ENCODE measurements at places on chromosomes 6 and 20. TPM values are rescaled to one million over a fixed set of nuclear protein-coding genes. Genes with fewer than 3 reads are reported as not detected.

DNA sequence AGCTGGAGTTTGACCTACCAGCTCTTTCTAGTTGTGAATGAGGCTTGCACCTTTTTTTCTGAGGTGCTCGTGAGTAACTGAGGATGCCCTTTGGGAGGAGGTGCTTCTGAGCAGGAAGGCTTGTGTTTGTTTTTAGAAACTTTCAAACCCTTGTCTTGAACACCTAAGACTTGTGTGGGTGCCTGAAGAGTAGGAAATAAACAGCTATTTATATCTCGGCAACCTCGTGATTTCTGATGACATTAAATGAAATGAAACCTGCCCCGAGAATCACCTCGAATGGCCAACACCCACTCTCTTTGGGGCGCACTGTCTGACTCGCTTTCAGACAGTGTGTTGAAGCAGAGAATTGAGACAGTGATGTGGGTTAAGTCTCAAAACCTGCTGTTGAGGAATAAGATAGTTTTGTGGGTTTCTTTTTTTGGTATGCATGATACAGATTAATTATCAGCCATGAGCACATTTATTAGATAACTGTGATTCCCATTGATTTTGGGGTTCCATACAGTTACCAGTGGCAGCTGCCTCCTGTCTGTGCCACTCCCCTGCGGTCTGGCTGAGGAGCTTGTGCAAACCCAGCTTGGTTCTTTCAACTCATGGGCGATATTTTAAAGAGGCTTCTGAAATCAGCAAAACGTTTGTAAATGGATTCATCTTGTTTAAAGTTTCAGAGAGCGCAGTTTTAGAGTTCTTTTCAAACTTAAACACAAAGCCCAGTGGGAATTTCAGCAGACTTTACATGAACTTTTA lies 8.4 kb downstream of the IRF4 start:
- H3K27ac ChIP-seq, result no peak overlapping the region
- no peak overlapping the region for H3K4me3 ChIP-seq
- no peaks in the 10 kb centered on the region for H3K4me1 ChIP-seq
- DNase-seq, result no peak
- H3K36me3 ChIP-seq, result no peaks in the 10 kb centered on the region
- H3K27me3 ChIP-seq, result peaks cover 3% of the 10 kb centered on the region

Gene ECT2L
- total RNA-seq, result not detected

DNA sequence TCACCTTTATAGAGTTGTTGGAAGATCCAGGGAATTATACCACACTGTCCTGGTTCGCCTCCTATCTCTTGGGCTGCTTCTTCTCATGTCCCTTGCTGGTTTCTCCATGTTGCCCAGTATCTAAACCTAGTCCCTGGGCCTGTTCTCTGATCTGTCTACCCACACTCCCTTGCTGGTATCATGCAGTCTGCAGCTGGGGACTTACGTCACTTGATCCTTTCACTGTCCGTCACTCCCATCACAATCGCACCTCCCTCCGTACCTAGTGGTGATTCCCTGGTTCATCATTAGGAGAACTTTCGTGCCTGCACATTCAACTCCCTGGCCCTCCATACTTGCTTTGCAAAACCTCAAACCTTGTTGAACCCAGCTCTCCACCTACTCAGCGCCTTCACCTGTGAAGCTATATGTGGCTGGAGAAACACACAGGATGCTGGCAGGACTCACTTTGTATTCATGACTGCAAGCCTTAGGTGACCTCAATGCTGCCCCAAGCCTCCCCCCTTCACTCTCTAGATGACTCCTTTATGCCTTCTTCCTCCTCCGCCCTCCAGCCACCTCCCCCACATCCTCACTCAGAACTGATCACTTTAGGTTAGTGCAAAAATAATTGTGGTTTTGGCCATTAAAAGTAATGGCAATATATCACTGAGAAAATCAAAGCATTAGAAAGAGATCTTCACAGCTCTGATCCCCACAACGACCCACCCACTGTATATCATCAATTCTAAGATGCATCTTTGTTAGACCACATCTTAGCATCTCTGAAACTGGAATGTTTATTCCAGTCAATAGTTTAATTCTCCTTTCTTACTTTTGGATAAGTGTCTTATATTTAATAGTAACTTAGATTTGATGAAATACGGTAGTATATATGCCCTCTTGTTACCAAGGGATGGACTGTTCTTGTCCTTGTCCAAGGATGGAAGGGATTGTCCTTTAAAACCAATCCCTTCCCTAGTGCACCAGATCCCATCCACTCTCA lies 26.4 kb downstream of the GDAP1L1 start:
- no peaks in the 10 kb centered on the region for H3K4me1 ChIP-seq
- H3K27me3 ChIP-seq, result no peaks in the 10 kb centered on the region
- DNase-seq, result no peak
- no peak overlapping the region for H3K27ac ChIP-seq

DNA sequence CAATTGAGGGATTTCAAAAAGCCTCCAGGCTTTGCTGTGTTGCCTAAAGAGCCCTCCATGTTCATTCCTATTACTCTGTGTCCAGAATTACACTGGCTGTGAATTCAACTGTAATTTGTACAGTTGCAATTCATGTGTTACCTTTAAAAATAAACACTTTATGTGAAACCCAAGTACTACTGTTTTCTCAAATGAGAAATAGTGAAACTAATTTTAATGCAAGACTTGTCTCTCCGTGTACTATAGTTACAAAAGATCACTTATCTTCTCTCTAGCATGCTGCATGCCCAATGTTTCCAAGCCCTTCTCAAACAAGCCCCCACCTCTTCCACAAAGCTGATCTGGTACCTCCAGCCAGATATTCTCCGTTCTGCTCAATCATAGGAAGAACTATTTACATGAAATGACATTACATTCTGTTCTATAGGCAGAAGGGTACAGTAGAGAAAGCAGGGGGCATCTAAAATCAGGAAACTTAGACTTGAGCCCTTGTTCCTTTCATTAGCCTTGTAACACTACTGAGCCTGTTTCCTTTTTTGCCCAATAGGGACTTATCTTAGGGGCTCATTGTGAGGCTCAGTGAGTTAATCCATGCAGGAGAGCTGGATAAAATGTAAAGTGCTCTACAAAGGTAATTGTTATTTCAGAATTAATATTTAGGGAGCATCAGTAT lies 12.3 kb upstream of the COL9A1 start:
- H3K27me3 ChIP-seq, result no peaks in the 10 kb centered on the region
- no peaks in the 10 kb centered on the region for H3K4me1 ChIP-seq

Gene PCK1
- total RNA-seq, result 4.7 TPM

DNA sequence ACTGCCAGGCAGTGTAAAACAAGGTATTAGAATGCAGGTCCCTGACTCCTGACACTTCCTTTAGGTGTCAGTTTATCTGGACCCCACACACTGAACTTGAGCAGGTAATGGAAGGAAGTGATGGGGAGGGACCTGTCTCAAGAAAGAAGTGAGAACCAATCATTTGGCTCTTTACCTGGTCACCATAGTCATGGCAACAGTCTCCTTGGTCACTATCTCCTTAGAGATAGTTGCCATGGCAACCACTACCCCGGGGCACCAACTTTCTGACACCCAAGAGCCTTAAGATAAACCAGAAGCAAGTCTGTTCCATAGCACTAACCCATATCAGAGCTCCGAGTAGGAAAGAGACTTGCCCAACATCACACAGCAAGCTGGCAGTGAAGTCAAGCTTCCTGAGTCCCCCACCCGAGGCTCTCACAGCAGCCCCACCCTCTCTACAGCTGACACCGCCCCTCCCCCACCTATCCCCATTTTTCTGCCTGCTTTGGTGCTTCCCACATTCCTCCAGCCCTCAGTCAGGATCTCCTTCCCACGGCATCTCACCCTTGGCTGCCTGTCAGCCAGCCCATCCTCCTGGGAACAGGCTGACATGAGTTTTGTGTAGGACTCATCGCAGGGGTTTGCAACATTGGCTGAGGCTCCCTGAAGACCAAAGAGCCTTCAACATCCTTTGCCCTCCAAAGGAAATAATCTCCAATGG lies 16.3 kb upstream of the HM13 start:
- H3K27me3 ChIP-seq, result no peaks in the 10 kb centered on the region
- H3K27ac ChIP-seq, result peak overlapping the region; percentile 9
- no peaks in the 10 kb centered on the region for H3K36me3 ChIP-seq
- no peak overlapping the region for H3K4me3 ChIP-seq

DNA sequence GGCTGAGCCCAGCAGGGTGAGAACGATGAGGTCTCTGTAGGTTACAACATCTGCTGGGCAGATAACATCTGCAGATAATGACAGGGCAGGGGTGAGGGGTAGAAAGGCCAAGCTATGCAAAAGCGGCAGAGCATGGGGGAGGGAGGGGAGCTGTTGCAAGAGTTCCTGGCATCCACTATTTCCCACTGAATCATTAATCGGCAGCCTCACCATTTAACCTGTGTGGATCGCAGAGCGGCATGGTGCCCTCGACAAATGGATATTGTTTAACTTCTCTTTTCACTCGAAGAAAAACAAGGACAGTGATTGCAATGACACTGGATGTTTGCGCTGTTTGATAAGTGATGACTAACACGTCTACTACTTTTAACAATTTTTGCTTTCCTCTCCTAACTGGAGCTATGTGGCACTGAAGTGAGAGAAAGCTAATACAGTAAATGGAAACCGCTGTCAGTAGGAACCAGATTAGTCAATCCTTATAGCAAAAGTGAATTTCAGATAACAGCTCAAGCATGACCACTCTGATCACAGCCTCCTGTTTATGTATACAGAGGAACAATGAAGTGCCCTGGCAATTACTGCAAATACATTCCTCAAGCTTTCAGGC lies 381.5 kb downstream of the TFAP2A start:
- no peak for DNase-seq
- no peak overlapping the region for H3K27ac ChIP-seq
- no peaks in the 10 kb centered on the region for H3K36me3 ChIP-seq
- H3K27me3 ChIP-seq, result no peaks in the 10 kb centered on the region

GRCh38 chr20:62708591-62709536 lies at the start of gene NTSR1:
NTSR1 (plus strand) TSS chr20:62708836; CDS start chr20:62709208, 372 bp downstream.
- no peak within 1 kb of the TSS for H3K27ac ChIP-seq
- no peaks in the 10 kb centered on the region for H3K36me3 ChIP-seq
- peaks cover 13% of the 10 kb centered on the region for H3K4me1 ChIP-seq
- peaks cover 72% of the 10 kb centered on the region for H3K27me3 ChIP-seq
- no peak within 1 kb of the TSS for H3K4me3 ChIP-seq

DNA sequence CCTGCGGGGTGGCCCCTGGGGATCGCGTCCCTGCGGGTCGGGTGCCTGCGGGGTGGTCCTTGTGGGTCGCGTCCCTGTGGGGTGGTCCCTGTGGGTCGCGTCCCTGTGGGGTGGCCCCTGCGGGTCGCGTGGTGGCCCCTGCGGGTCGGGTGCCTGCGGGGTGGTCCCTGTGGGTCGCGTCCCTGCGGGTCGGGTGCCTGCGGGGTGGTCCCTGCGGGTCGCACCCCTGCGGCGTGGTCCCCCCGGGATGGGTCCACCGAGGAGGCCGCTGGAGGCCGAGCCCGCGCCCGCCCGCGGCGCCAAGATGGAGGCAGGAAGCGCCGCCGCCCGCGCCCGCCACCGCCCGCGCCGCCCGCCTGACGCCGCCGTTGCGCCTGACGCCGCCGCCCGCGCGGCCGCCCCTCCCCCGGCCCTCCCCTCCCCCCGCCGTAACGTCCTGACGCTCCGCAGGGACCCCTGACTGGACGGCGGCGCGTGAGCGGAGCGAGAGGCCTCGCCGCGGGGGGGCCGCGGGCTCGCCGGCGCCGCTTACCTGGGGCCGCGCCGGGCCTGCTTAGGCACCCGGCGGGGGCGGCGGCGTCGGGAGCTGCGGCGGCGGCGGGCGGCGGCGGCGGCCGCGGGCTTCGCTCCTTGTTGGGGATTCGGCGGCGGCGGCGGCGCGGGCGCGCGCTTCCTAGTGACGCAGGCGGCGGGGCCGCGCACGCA lies at the start of gene GMEB2:
GMEB2 (minus strand) TSS at position 678 of the 705 bp plus-strand sequence. CDS start 7,704 bp downstream, outside the sequence.
- DNase-seq, result peak; percentile 91
- H3K4me3 ChIP-seq, result peak within 1 kb of the TSS; percentile 93
- peak within 1 kb of the TSS; percentile 93 for H3K27ac ChIP-seq
- H3K36me3 ChIP-seq, result no peaks in the 10 kb centered on the region
- peaks cover 8% of the 10 kb centered on the region for H3K4me1 ChIP-seq
- H3K27me3 ChIP-seq, result no peaks in the 10 kb centered on the region

DNA sequence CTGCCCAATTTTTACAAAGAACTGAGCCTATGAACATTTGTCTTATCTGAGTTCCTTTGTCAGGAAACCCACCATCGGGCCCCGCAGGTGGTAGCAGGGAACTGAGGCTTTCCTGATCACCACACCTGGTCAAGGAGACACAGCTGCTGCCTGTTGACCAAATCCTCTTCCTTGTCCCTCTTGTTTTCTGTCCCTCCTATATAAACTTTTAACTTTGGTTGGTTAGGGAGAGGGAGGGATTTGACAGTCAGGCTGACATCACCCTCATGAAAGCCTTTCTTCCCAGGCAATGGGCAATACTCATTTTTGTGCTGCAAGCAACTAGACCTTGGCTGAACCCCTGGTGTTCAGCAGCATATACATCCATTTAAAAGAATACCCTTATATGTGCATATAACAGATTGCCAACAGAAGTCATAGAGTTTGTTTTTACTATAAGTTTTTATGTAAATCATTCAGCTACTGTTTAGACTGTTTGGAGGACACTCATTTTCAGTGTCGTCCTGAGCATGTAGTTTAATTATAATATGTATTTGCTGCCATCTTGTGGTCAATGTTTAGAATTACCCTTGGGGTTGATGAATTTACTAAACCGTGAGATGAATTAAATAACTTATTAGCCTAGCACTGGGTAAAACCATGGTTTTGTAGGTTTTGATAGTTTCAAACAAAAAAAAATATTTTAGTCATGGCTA lies 17.0 kb downstream of the CRISP1 start:
- no peak overlapping the region for H3K4me3 ChIP-seq
- no peak for DNase-seq
- H3K36me3 ChIP-seq, result no peaks in the 10 kb centered on the region

DNA sequence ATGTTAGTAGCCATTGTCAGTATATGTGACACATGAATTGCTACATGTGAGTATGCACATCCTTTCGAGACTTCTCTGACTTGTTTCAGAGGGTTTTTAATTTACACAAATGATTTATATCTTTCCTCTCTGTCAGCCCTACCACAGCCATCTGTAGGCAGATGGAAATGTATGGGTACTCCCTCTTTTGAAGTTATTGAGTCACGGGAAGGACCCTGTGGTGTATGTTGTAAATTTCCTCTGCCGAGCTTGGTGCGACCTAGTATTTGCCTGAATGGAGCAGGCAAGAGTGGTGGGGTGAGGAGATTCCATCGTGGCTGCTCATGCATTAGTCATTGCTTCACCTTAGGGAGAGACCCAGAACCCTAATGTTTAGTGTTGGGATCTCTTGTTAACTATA lies 171.9 kb downstream of the JARID2 start:
- H3K27me3 ChIP-seq, result no peaks in the 10 kb centered on the region
- H3K27ac ChIP-seq, result no peak overlapping the region
- H3K4me1 ChIP-seq, result peaks cover 19% of the 10 kb centered on the region
- no peak overlapping the region for H3K4me3 ChIP-seq

- H3K27me3 ChIP-seq, result no peaks in the 10 kb centered on the region
- peaks cover 19% of the 10 kb centered on the region for H3K4me1 ChIP-seq
- H3K27ac ChIP-seq, result peak overlapping the region; percentile 94
- H3K36me3 ChIP-seq, result no peaks in the 10 kb centered on the region
These were observed 171.3 kb downstream of the SLC16A10 start for GRCh38 chr6:111258615-111259088.

- no peaks in the 10 kb centered on the region for H3K36me3 ChIP-seq
- DNase-seq, result no peak
- no peak overlapping the region for H3K4me3 ChIP-seq
- no peak overlapping the region for H3K27ac ChIP-seq
These were observed 275.1 kb downstream of the GRIK2 start for GRCh38 chr6:101668496-101669030.

All from upper lobe of right lung (tissue), 1 donor.